Activated T-helper 1 cell treated with anti-CD3 and anti-CD28 coated beads, Interleukin-2, amount 50 U/mL, for 16 hours (primary cell): ENCODE measurements at places on chromosomes 5 and 9.

DNA sequence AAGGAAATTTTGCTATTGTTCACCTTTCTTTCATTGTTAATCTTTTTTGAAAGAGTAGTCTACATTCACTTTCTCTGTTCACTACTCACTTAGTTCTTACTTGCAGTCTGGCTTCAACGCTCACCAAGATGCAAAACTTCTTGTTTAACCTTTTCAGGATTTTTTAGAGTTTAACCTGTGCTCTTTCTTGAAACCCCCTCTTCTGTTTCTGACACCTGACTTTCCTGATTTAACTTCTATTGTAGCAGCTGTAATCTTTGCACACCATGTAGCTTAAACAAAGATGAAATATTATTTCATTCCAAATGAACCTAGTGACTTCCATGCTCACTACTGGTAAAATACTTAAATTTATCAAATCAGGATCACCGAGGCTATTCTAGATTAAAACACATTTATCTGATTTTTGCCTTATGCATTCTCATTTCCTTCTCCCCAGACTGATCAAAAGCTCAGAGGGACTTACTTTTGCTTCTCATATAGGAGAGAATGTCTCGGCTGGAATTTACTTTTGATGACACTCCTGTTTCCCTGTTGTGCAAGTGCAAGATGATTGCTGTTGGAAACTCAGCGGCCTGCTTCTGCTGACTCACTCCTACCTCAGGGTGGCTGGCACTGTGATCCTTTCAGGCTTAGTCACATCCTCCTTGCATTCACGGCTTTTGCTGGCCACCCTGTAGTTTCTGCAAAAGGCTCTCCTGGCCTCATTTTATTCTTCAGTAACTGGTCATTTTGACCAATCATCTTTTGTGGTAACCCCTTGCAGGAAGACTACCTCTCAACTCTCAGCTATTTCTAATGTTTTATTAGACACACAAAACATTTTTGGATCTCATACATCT, 109.3 kb upstream of the IFNE start:
- peak; percentile 25 for DNase-seq

GRCh38 chr5:149776361-149777305, 46.5 kb downstream of the PPARGC1B start:
- DNase-seq: no peak

GRCh38 chr9:126630458-126631237, 16.9 kb downstream of the LMX1B start:
- no peak for DNase-seq

DNA sequence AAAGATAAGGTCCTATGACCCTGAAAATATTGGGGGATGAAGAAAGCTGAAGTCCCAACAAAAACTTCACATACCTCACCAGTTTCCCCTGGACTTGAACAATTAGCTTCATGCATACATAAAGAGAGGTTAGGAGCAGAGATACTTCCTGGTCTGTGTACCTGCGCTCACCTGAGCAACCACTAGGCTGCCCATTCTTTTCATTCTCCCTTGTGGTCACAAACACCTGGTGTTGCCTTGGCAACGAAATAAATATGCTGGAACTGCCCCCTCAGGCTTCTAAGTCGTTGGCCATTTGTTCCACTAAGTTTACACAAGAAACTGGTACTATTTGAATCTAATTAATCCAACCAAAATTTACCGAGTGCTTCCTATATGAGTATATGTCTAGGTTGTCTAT, 18.1 kb downstream of the OTP start:
- DNase-seq: no peak
